ENCODE measurements at places on chromosomes 7 and 10.

- DNase-seq: no peak
Measured at GRCh38 chr10:31607481-31607880, 288.5 kb downstream of the ZEB1 start.

GRCh38 chr10:117134056-117134305, 4.1 kb downstream of the VAX1 start:
- no peak for DNase-seq

DNA sequence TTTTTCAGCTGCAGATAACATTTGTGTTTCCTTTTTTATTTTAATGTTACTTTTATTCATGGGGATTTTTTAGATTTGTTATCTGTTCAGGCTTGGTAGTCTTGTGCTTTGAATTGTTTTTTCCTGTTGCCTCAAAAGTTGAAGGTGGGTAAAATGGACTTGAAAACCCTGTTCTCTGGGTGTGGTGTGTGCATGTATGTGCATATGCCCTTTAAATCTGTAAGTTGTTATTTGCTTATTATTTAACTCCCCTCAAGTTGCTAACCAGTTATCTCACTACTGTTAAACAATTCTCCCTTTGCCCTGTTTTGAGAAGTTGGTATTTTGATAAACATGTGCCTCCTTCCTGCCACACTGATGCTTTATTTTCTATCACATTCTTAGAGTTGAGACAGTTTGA, 30.6 kb downstream of the TSPAN14 start:
- DNase-seq: no peak

- DNase-seq: no peak
Measured at GRCh38 chr7:31126976-31127375, 74.9 kb downstream of the ADCYAP1R1 start.

- no peak for DNase-seq
Measured at GRCh38 chr10:119460369-119461195, 81.9 kb downstream of the RGS10 start.

DNA sequence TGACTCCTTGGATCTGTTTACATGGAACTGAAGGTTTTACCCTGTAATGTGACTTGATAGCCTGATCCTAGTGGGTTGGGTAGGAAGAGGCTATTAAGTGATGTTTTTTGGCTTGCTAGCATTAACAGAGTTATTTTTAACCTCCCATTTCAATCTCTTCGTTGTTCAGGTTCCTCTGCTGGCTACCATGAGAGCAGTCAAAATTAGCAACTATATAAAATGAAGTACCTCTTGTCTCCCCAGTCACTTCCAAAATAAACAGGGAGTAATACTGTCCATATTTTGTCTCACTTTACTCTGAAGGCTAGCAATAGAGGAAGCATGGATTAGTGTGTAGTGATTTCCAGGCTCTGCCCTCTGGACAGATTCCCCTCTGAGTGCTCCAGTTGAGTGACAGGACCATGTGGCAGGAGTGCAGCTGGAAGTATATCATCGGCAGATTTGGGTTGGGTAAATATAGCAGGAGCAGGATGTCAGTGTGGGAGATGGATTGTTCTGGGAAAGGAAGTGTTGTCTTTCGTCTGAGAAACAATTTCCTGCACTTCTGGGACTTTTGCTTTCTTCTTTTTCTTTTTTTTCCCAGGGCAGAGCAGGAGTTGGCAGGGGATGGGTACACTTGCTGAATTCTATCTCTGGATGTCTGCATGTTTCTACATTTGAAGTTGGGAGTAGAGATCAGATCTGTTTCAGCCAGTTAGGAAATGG, 35.2 kb downstream of the GBF1 start:
- no peak for DNase-seq

DNA sequence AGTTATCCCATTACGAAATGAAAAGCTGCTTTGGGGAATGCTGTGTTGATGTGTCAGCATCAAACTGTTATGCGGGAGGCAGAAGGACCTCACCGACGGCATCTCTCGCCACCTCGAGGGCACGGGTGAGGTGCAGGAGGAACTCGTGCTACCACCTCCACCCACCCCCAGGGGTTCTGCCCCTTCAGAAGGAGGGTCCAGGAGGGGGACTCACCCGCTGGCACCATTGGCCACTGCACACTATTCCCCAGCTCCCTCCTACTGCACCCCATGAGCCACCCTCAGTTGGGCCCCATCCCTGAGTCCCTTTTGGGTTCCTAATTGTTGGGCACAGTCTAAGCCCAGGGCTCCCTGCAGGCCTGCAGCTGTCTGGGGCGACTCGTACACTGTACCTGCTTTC, 236.6 kb downstream of the PTPRN2 start:
- DNase-seq: no peak

GRCh38 chr10:71840177-71840957, 10.7 kb downstream of the PSAP start:
- peak; percentile 91 for DNase-seq

GRCh38 chr7:78080241-78080640, 281.7 kb downstream of the PHTF2 start:
- no peak for DNase-seq

GRCh38 chr10:1739751-1740150, 2.4 kb upstream of the ADARB2 start:
- no peak for DNase-seq

DNA sequence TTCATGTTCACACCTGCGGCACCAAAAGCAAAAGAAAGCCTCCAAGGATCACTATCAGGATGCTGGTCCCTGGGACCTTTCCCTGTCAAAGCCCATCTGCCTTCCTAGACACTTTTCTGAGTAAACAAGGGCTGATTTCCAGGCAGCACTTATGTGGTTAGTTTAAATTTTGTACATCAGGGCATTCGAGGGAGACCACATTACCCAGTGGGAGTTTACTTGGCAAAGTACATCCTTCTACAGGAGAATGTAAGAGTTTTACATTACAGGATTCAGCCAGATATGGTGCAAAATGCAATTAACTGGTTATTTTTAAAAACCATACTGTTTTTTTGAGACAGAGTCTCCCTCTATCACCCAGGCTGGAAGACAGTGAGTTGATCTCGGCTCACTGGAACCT, 132.1 kb downstream of the CSTF2T start:
- DNase-seq: no peak

- DNase-seq: no peak
Measured at GRCh38 chr10:22334414-22335172, 10.7 kb upstream of the SPAG6 start.

- no peak for DNase-seq
Measured at GRCh38 chr7:2647594-2648172, 15.9 kb downstream of the TTYH3 start.

DNA sequence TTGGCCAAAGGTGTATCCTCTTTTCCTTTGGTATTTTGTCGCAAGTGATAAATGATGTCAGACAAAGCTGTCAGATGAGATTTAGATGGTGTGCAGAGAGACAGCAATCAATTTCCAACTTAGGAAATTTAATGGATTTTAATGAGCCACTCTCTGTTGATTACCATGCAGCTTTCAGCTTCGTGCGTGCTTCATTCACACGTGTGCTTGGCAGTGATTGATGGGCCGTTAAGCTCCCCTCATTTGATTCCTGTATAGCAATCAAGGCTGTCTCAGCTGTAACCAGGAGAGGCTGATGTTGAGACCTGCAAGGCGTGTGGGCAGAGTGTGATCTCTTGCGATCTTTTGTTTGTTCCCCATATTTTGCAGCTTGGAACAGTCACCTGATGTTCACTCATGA, 439.6 kb downstream of the CALN1 start:
- no peak for DNase-seq

DNA sequence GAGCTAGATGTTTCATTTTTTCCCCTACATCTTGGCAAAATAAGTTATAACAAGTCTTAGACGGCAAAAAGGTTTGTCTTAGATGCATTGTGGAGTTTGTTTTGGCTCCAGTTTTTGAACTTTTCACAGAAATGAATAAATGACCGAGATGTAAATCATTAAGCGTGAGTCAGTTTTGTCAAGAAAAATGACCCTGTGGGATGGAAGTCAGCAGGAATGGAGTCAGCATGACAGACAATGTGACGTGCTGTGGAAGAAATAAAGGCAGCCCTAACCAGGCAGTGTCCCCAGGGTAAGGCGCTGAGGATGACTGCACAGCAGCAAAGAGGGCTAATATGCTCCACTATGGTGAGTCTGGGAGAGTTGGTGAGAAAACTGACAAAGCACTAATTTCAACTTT, 163.2 kb downstream of the NOC3L start:
- DNase-seq: no peak

- DNase-seq: no peak
Measured at GRCh38 chr7:143884969-143885559, 16.9 kb downstream of the TCAF1 start.

DNA sequence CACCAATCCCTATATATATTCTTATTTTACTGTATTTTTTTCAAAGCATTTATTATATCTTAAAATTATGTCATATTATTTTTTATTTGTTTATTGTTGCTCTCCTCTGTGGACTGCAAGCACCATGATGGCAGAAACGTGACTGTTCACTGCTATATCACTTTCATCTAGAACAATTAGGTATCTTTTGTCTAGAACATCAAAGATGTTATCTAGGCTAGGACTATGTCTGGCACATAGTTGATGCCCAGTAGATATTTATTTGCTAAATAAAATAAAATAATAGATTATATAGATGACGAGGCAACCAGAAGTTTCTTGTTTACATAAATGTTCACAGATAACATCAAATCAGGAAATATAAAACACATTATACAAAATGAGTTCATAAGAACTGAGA, 12.4 kb upstream of the GPR158 start:
- DNase-seq: no peak

DNA sequence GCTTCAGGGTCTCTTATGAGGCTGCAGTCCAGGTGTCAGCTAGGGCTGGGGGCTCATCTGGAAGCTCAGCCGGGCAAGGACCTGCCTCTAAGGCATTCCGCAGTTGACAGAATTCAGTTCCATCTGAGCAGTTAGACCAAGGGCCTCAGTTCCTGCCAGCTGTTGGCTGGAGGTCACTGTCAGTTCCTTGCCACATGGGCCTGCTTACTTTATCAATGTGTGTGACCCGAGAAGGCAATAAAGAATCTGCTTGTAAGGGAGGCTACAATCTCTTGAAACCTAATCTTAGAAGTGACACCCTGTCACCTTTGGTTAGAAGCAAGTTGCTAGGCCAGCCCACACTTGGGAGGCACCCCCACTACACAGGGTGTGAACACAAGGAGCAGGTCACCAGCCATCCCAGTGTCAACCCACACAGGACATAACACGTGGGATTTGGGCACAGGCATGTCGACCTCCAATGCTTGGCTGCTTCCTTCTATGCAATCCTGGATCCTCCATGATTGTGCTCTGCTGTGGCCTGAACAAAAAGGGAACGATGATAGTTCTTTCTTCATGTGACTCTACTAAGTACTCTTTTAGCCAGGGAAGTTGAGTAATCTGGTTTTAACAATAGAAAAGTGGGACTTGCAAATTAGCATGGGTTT, 41.8 kb downstream of the MTURN start:
- DNase-seq: no peak

DNA sequence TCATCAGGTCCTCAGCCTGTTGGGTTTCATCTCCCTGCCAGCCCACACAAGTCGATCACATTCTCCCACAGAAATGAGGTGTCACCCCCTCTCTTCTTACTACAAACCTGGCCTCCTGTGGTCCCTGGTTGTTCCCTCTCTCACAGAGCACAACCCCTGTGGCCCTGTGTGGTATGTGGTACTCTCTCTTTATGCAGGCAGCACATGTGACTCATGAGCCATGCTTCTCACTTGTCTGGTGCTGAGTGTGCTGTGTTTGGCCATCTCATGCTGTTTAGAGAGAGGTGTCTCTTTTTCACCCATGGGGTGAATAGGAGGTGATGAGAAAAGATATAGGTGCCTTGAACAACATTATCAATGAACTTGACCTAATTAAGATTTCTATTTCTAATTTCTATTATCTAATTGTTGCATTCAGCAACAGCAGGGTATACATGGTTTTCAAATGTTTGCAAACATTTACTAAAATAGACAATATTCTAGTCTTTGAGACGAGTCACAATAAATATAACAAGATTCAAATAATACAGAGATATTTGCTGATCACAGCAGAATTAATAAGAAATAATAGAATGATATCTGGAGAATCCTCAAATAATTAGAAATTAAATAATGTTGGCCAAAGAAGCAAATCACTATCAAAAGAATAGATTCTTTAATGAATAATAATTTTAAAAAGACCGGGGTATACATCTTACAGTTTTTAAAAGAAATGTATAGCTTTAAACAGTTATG, 633.8 kb upstream of the IGFBP3 start:
- no peak for DNase-seq

- DNase-seq: no peak
Measured at GRCh38 chr10:69234447-69234846, 14.3 kb downstream of the HKDC1 start.

- DNase-seq: no peak
Measured at GRCh38 chr10:121927318-121927840, 452 bp downstream of the ATE1 start.

DNA sequence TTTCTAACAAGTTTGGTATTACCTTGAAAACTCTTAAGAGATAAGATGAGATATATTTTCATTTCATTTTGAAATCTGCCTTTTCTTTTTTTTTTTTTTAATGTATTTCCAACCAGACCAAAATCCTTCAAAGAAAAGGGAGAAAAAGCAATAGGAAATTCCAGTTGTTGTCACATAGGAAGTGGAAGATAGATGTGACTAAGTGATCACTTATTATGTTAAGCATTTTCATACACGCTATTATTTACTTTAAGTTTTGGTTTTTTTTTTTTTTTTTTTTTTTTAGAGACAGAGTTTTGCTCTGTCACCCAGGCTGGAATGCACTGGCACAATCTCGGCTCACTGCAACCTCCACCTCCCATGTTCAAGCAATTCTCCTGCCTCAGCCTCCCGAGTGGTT, 197.2 kb upstream of the FRMD4A start:
- DNase-seq: no peak

DNA sequence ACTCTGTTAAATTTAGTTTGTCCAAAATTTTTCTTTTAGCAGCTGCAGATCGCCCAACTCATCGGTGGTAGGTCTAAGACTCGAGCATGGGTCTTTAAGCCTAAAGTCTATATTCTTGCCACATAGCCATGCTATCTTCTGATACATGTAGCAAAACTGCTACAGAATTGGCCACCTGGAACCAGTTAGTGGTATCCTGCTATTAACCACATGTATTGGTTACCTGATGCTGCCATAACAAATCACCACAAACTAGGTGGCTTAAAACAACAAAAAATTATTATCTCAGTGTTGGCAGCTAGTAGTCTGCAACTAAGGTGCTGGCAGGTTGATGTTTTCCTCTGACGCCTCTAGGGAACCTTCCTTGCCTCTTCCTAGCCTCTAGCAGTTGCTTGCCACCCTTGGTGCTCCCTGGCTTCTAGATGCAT, 96.7 kb upstream of the PIK3CG start:
- DNase-seq: peak; percentile 37

GRCh38 chr10:49187950-49188761, at the start of gene TMEM273:
Gene TMEM273, minus strand, starts transcription at chr10:49188391. Its CDS starts 55 bp downstream, at chr10:49188336.
- no peak for DNase-seq

- DNase-seq: no peak
Measured at GRCh38 chr7:36958111-36958733, 233.9 kb upstream of the AOAH start.

All from AG09319 (cell line).